Right lung (tissue), 10 donors: ENCODE measurements at places on chromosomes 12 and 14. TPM values are rescaled to one million over a fixed set of nuclear protein-coding genes. Genes with fewer than 3 reads are reported as not detected.

NUAK1 gene
- polyA plus RNA-seq: 7.4 TPM

BMAL2 gene
- 2.7 TPM for polyA plus RNA-seq

LPAR5 gene
- polyA plus RNA-seq: 2.1 TPM

GRCh38 chr12:84604551-84604950 lies 308.0 kb downstream of the SLC6A15 start:
- no peak for DNase-seq

DNA sequence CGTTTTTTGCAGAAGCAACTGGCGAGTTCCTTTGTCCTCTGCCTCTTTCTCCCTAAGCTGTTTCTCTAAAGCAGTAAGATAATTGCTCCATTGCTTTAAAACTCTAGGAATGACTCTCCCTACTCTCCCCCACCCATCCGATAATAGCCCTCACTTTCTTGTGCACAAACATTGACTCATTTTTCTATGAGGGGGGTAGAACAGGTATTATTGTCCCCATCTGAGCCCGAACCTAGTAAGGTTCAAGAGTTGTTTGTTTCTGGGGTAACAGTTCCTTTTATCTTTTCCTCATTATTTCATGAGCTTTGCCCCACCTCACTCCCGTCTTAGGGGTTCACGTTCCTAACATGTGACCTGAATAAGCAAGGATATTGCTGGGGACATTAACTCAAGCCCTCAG lies 190.6 kb downstream of the EMP1 start:
- DNase-seq: no peak

GRCh38 chr12:32420356-32420755 lies 21.0 kb downstream of the FGD4 start:
- DNase-seq: no peak

DNA sequence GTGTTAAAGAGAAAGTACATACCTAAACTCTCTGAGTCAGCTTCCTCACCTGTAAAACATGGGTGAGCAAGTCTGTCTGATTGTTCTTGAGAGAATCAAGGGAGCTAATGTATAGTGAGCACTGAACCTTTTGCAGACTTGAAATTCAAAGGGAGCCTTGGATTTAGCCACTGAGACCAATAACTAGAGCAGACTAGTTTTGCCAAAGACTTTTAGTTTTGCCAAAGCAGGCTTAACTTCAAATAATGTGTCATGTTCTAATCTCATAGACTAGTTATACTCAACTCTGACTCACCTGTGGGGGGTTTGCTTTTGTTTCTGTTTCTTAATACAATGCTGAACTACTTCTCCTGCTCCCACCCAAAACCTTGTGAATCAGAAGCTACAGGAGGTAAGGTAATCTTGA lies 123.7 kb downstream of the SLC25A21 start:
- DNase-seq: no peak
